NCI-H2029 (cell line): ENCODE measurements at places on chromosomes 3 and 15.
A peak's percentile ranks its signal among the peaks of the same experiment; 100 is the strongest.

- DNase-seq, result no peak
Observed at GRCh38 chr3:38264353-38264771, 1.2 kb upstream of the SLC22A13 start.

- DNase-seq, result no peak
Observed at GRCh38 chr3:189954733-189955665, 165.7 kb downstream of the P3H2 start.

GRCh38 chr3:164049847-164050246, 1028.4 kb downstream of the SI start:
- no peak for DNase-seq

GRCh38 chr3:134067531-134068161, 37.9 kb upstream of the SLCO2A1 start:
- no peak for DNase-seq

DNA sequence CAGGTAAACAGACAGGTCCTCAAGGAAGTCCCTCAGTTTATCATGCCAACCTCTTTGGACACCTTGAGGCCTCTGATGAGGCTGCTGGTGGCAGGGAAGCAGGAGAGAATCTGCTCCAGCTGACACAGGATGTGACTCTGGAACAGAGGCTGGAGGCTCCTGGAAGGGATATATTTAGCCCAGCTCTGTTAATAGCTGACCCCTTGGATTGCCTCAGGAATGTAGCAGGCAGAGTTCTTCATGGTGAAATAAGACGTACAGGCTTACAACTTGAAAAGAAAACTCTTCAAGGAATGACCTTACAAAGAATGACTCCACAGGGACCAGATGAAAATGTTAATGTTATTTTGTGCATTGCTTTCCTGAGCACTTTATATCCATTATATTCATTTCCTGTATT, 90.5 kb downstream of the AQP9 start:
- DNase-seq, result no peak

- no peak for DNase-seq
Observed at GRCh38 chr3:116265320-116265695, 180.0 kb downstream of the LSAMP start.

- peak; percentile 48 for DNase-seq
Observed at GRCh38 chr15:96356494-96357455, 26.3 kb downstream of the NR2F2 start.

GRCh38 chr3:176447369-176447768, 749.9 kb downstream of the TBL1XR1 start:
- no peak for DNase-seq

DNA sequence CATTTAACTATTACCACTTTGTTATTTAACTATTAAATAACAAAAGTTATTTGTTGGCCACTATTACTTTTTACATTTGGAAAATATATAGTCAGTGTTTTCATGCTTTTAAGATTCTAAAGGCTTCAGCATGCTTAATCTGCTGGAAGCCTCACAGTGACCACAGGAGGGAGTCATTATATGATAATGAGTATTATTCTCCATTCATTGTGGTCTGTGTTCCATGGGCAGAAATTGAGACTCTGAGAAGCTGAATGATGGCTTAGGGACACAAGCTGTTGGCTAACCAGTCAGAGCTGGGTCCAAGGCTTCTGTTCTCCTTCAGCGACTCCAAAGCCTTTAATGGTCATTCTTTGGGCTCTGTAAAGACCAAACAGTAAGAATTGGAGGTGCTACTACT, 64.7 kb downstream of the BFSP2 start:
- peak; percentile 15 for DNase-seq

DNA sequence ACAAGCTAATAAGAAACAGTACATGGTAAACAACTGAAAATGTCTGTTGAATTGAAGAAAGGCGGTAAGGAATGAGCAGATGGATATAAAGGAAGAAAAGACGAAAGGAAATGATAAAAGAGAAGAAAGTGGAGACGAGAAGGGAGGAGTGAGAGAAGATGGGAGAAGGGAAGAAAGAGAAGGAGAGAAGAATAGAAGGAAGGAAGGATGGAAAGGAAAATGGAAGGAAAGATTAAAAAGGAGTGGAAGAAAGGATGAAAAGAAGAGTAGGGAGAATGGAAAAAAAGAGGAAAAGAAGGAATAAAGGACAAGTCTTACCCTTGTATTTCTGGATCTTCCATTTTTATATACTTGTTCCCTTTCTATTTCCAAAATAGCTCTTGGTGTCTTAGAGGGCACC, 17.7 kb downstream of the CPNE4 start:
- no peak for DNase-seq
